ENCODE measurements at places on chromosomes 4 and X.

GRCh38 chr4:13545394-13545808 lies 1.1 kb upstream of the NKX3-2 start:
- DNase-seq, result no peak

GRCh38 chrX:13487731-13488505 lies 81.5 kb upstream of the EGFL6 start:
- DNase-seq, result peak; percentile 53

DNA sequence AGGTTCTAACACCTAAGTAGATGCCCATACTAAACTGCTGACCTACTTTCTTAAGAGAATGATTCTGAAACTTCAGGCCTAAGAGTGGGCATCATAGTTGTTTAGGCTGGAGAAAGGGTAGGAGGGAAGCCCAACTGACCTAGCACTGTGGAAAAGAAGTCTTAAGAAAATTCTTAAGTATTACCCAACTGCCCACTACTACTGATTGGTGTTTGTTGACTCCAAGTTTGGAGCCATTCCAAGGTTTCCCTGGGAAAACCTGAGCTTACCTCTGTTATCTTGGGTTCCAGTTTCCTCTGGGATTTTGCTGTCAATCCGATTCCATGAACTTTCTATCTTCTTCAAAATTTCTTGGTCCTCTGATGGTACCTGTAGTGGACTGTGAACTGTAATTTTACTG lies 23.9 kb downstream of the ANKRD17 start:
- DNase-seq, result no peak

DNA sequence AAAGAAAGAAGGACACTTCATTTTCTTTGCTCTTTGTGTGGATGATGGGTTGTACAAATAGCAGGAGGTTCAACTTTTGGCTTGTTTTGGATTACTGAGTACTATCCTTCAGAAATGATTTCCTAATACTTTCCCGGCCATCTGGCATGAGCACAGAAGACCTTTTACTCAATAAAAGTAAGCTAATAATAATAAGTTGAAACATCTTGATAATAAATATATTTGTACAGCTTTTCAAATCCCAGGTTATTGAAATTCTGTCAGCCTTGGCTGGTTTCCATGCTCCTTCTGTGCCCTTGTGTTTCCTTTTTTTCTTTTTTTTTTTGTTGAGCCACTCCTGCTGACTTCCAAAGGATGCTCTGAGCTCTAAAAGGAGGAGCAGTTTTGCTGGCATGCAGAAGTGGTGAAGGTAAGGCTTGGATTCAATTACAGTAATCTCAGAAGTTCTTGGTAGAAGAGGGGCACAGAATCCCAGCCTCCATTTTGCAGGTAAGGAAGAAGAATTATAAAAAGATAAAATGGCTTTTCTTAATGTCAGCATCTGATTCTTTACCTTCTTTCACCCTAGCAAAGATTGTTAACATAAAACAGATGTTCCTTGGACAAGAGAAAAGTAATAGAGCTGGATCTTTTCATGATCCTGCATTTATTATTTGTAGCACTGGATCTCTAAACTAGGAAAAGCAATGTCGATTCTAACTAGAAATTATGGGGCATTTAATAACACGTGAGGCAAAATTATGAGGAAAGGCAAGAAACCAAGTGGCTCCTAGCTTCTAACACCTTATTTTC lies 31.9 kb downstream of the REPS2 start:
- DNase-seq, result no peak

GRCh38 chr4:145083891-145084605 lies 13.9 kb downstream of the ANAPC10 start:
- no peak for DNase-seq

DNA sequence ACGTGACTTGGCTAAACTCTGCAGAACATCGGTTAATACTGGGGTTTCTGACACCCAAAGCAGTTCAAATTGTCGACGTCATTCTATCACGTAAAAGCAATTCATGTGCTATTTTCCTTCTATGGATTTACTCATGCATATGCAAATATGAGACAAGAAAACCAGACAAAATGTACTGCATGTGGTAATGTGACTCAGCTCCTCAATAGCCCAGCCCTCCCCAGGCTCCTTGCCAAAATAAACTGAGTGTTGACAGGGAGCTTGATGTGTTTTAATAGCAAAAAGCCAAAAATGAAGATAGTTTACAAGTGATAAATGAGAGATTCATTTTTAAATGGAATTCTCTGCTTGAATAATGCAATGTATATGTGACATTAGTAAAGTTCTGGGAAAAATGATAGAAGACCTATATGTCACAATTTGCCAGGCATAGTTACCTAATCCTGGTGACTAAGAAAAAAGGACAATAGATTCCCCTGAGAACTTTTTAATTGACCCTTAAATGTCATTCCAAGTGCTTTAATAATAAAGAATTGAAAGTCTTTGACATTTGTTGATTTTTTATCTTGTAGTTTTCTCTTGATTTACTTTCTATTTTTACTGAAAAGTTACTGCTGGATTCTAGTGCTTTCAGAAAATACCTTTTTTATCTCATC lies 1700.6 kb upstream of the TENM3 start:
- no peak for DNase-seq

DNA sequence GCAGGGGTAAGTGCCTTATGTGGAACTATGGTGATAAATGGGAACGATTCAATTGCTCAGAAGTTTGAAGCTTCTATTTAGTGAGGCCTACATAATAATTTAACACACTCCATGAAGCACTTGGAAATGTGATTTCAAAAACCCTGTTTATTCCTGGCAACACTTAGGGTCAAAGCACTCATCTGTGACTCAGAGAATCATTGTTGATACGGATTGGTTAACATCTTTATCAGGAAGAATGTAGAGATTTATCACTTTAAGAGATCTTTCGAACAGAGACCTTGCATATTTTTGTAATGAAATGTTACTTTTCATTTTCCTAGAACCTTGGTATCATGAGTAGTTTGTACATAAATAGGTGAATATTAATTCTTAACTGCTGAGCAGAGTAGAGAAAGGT lies 269.1 kb upstream of the SLIT2 start:
- DNase-seq, result no peak

GRCh38 chr4:105683038-105683437 lies 25.5 kb downstream of the INTS12 start:
- no peak for DNase-seq

GRCh38 chrX:72169008-72169728 lies 12.4 kb upstream of the PIN4 start:
- no peak for DNase-seq

DNA sequence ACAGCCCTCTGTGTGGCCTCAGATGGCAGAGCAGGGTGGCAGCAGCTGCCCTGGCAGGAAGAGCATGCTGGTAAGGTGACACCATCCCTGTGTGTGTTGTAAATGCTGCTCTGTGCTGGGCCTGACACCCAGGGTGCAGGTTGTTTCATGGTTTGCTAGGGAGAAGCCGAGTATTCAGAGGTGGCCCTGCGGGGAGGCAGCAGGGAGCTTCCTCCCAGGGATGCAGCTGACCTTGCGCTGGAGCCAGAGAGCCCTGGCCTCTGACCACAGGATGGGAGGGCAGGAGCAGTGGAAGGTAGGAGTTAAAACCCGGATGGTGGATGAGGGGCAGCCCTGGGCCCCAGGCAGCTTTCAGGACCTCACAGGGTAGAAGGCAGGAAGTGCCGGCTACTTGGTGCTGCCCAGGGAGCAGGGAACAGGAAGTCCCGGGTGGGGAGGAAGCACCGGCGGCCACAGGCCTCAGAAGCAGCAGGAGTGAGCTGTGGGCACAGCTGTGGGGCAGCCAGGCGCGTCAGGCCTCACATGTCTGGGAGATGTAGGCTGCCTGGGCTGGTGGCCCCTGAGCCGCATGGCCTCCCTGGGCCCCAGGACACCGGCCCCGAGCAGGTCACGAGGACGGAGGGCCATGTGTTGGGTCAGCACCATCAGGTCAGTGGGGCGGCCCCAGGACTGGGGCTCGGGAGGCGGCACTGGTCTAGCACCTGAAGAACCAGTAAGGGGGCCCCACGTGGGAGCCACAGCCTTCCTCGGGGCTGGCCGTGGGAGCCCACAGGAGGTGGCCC lies 19.1 kb downstream of the SH3BP2 start:
- DNase-seq, result no peak

DNA sequence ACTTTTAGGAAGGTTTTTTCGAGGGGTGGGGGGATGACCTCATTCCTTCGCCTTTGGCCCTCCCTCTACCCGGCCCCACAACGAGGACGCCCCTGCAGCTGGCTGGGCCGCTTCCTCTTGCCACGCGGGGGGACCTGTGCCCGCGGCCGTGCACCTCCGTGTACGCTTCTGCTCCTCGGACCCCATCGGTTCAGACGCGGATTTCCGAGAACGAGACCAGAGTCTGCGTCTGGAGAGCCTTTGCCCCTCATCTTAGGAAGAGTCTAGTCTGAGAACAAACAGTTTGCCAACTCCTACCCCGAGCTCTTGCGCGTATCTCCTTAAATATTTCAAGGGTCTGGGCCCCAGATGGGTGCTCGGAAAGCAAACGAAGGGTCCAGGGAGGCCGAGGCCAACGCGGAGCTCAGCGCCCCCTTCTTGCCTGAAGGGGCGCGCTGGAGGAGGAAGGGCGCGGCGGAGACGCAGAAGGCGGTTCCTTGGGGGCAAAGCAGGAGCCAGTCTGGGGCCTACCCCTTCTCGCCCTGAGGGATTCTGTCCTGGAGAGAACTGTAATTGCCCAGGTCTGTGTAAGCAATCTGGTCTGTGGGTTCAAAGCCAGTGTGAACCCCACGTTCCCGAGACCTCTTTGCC lies 3.9 kb upstream of the SFRP2 start:
- no peak for DNase-seq

- no peak for DNase-seq
These were observed 34.2 kb downstream of the TSC22D3 start for GRCh38 chrX:107741404-107741790.

GRCh38 chr4:156517546-156517945 lies 454.1 kb downstream of the PDGFC start:
- no peak for DNase-seq

DNA sequence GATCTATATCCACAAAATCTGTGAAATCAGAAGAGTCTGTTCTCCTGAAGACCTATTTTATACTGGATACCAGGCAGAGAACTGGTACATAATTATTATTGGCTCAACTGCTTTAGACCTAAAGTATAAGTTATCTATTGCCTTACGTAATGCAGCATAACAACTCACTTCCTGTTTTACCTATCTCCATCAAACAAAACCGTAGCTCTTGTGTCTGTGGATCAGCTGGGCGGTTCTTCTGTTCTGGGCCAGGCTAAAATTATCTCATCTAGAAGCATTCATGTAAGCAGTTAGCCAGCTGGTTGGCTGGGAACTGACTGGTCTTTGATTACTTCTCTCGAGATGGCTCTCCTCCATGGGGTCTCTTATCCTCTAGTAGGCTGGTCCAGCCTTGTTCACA lies 57.8 kb downstream of the PPP1R2C start:
- DNase-seq, result no peak

GRCh38 chrX:136395271-136395670 lies 92.5 kb upstream of the BRS3 start:
- no peak for DNase-seq

Measured in right renal pelvis (tissue), 4 donors.